ENCODE measurements at places on chromosomes 7 and 10.
A peak's percentile ranks its signal among the peaks of the same experiment; 100 is the strongest.

DNA sequence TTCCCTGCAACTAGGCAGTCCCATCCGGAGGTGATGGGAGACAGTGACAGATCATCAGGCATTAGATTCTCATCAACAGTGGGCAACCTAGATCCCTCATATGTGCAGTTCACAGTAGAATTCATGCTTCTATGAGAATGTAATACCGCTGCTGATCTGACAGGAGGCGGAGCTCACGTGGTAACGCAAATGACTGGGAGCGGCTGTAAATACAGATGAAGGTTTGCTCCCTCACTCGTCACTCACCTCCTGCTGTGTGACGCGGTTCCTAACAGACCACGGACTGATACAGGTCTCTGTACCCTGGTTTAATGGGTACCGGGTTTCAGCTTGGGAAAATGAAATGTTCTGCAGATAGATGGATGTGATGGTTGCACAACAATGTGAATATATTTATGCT is 47.8 kb upstream of the PIK3AP1 start:
- DNase-seq, result no peak

DNA sequence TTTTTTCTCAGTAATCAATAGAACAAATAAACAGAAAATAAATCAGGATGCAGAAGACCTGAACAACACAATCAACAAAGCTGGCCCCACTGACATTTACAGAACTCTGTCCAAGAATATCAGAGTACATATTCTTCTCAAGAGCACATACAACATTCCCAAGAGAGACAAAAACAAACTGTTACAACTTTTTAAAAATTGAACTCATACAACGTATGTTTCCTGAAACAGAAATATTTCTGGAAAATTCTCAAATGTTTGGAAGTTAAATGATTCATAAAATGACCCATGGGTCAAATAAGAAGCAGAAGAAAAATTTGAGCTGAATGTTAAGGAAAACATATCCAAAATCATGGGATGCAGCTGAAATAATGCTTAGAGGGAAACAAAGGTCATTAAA is 93.9 kb upstream of the VIPR2 start:
- DNase-seq, result no peak

- no peak for DNase-seq
Observed at GRCh38 chr7:16135658-16136057, 285.7 kb downstream of the CRPPA start.

DNA sequence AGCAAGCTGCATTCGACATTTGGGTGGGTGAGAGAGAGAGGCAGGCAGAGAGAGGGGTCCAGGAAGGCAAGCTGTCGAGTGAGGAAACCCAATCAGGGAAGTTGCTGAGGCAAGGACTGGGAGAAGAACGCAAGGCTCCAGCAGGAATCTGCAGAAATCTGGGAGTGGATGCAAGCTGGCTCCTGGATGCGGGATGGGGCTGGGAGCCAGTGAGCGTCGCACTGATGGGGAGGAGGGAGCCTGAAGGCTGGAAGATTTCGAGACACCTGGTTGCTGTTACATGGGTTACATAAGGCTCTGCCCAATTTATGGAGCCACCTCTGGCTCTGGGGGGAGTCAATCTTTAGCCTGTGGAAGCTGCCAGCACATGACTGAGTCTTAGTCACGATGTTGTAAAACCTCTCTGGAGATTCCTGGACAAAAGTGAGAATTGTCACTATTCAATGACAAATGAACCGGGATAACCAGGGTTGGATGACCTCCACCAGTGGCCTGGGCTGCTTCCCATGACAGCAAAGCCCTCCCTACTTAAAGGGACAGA is 51.1 kb upstream of the ADRB1 start:
- no peak for DNase-seq

DNA sequence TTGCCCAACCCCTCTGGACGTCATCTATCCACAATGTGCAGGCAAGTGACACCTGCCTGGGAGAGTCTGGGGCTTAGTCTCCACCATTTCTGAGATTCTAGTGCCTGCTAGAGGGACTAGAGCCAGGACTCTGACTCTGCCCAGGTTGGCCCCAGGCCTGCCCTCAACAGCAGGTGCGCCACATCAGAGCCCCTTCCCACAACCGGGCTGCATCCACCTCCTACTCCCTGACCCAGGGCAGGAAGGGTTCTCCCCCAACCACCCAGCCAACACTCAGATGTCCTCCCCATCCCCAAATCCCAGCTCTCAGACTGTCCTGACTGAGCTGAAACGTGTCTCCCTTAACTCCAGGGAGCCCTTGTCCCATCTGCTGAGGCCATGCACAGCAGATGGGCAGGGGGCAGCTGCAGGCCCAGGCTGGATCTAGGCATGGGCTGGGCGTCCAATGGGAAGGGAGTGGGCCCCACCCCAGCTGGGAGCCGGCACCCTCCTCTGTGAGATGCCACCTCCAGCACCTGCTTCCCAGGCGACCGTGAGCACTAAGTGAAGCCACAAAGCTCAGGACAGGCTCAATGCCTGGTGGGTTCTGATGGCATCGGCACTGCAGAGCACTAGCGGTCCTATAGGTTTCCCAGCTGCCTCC is 49.2 kb downstream of the RASGEF1A start:
- no peak for DNase-seq

GRCh38 chr7:79620291-79620690 is 166.8 kb upstream of the MAGI2 start:
- no peak for DNase-seq

- peak; percentile 56 for DNase-seq
Observed at GRCh38 chr7:29884399-29885272, 78.3 kb downstream of the WIPF3 start.

- no peak for DNase-seq
Observed at GRCh38 chr7:133575726-133576440, 323.0 kb downstream of the EXOC4 start.

GRCh38 chr7:20595971-20596370 is 19.5 kb upstream of the ABCB5 start:
- DNase-seq, result no peak

DNA sequence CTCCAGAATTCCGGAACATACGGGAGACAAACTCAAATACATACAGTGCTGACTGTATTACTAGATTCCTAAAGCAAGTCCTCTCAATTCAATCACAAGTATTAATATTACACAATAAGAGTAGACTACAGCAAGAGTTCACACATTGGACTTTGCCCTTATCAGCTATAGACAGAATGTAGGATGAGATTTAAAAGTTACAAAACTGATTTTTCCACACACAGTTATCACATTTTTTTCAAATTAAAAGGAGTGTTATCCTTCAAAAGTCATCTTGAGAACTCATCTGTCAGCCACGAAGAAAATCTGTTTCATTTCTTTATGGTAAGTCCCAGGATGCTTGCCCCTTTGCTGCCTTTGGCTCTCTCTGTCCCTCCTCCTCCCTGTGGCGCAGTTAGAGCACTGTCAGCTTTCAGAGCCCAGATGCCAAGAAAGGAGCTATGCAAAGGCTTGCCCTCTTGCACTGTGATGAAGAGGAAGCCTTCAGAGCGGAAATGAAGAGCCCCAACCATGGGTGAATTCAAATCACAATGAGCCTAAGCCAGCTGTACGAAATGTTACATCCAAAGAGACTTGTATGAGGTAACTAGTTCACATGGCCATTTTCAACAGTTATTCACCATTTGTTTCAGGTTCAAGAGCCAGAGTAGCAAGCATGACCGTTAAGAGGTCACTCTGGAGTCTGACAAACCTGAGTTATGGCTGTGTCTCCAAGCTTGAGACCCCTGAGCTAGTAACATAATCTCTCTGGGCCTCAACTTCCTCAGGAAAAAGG is 10.7 kb downstream of the NCOA4 start:
- no peak for DNase-seq

DNA sequence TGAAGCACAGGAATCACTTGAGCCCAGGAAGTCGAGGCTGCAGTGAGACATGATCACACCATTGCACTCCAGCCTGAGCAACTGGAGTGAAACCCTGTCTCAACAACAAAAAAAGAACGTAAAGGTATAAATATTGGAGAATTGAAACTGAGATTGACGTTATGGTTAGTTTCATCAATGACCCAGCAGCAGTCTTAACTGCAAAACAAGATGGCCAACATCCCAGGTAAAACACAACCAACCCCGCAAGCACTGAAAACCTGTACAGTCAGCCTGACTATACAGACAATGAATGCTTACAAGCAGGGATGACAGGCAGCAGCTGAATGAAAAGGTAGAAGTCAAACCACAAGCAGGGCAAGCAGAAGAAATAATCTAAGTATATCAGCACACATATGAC is 34.7 kb downstream of the WAPL start:
- DNase-seq, result no peak

- no peak for DNase-seq
Observed at GRCh38 chr10:106682175-106682574, 482.3 kb downstream of the SORCS1 start.

GRCh38 chr7:1585142-1585981 is 15.5 kb upstream of the PSMG3 start:
- no peak for DNase-seq

DNA sequence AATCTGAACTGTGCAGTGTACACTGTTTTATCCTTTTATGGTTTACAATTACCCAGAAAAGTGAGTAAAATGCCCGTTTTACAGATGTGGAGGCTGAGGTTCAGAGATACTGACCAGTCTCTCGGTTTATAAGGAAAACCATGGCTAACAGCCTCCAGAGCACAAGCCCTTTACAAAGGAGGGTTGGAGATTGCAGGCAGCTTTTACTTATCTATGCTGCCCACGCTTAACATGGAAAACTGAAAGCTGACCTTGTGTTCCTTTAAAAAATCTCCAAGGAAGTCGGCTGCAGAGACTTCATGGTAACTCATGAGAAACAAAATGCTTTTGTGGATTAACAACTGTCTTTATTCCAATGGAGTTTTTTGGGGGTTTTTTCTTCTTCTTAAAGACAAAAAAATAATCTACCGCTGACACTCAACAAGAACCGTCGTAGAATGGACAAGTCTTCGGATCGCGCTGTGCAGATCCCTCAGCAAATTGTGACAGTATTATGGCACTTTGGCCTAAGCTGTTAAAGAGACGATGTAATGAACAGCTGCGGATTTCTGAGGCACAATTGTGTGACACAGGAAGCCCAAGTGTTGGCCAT is 654 bp upstream of the SLF2 start:
- DNase-seq, result no peak

GRCh38 chr10:24866604-24867583 is 85.5 kb downstream of the PRTFDC1 start:
- DNase-seq, result no peak

DNA sequence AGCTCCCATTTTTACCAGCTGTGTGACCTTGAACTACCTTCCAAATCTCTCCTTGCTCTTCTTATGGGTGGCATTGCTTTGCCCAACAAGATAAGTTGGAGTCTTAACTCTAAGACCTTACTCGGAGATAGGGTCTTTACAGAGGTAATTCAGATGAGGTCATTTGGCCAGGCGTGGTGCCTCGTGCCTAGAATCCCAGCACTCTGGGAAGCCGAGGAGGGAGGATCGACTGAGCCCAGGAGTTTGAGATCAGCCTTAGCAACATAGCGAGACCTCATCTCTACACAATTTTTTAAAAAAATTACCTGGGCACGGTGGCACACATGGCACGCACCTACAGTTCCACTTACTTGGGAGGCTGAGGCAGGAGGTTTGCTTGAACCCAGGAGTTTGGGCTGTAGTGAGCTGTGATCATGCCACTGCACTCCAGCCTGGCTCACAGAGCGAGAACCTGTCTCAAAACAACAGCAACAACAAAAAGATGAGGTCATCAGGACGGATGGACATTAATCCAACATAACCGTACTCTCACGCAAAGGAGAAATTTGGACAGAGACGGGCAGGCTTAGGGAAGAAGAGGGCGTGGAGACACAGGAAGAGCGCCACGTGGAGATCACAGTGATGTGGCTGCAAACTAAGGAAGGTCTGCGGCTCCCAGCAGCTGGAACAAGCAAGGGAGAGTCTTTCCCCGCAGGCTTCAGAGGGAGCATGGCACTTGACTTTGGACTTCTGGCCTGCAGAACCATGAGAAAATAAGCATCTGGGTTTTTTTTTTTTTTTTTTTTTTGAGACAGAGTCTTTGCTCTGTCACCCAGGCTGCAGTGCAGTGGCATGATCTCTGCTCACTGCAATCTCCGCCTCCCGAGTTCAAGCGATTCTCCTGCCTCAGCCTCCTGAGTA is 122.3 kb upstream of the CARD11 start:
- DNase-seq, result no peak

DNA sequence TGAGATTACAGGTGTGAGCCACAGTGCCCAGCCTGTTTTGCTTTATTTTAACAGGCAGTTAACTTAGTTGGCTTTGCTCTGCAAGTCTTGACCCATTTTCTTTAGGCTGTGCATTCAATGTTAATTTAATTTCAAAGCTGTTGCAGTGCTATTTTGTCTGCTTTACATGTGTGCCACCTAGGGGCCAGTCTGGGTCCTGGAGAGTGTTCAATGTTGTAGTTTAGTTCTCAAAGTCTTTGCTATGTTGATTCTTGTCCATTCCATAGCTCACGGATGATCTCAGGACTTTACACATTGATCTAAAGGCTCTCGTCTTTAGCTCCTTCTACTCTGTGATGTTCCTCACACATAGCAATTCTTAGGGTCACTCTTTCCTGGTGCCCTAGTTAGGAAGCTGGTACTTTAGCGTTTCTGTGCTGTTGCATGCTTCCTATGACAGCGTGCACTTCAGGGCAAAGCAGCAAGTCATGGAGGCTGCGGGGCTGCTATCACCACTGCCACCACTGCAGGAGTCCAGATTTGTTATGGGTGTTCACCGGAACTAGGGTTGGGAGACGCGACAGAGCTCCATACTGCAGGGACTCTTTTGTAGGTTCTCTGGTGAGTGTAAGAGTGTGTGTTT is 16.4 kb upstream of the ABCA13 start:
- no peak for DNase-seq

- no peak for DNase-seq
Observed at GRCh38 chr10:2342206-2342605, 604.9 kb upstream of the ADARB2 start.

DNA sequence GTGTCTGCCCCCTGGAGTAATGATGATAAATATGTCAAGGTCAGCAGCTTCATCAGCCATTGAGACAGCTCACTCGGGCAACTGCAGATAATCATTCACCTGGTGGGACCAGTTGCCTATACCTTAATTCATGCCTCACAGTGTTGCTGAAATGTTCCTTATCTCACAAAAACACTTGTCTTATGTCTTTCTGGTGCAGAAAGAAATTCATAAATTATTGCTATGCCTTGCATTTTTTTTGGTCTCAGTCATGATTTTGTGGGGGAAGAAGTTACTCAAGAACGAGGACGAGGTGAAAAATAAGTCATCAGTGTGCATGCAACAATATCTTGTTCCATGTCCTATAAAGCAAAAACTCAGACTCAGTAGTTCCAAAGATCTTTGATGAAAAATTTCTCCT is 16.0 kb downstream of the TRIL start:
- DNase-seq, result no peak

- DNase-seq, result no peak
Observed at GRCh38 chr7:88202278-88202677, 17.6 kb downstream of the SRI start.

DNA sequence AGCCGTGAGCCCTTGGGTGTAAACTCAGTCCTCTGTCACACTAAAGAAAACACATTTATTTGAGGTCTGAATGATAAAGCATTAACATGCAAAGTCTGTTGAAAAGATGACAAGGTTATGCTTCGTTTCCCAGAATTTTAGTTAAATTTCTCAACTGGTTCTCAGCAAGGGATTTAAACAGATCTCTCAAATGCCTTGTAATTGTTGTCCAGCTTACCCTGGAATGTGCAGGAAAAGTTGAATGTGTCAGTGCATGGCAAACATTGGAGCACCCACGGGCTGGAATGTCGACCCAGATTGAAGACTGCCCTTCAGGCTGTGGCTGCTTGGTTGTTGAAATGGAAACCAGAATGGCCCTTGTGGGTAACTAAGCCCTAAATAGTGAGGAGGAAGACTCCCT is 191.8 kb downstream of the TRIL start:
- DNase-seq, result no peak

GRCh38 chr7:103797647-103798307 is 191.7 kb downstream of the RELN start:
- DNase-seq, result no peak

GRCh38 chr7:129122078-129122750 is 22.3 kb upstream of the TSPAN33 start:
- DNase-seq, result no peak

Measured in NCI-H1105 (cell line).